ENCODE measurements at places on chromosomes 1 and 21.

GRCh38 chr21:39666681-39667315 lies 54.1 kb downstream of the B3GALT5 start:
- DNase-seq = no peak

- no peak for DNase-seq
Measured at GRCh38 chr21:14092834-14093560, 117.8 kb downstream of the LIPI start.

- DNase-seq = peak; percentile 90
Measured at GRCh38 chr1:6601049-6601922, 1.4 kb downstream of the KLHL21 start.

GRCh38 chr1:226988334-226988666 lies 48.2 kb downstream of the COQ8A start:
- DNase-seq = no peak

- peak; percentile 51 for DNase-seq
Measured at GRCh38 chr1:30912224-30912623, 3.7 kb upstream of the SDC3 start.

- no peak for DNase-seq
Measured at GRCh38 chr1:53625766-53626520, 113.0 kb downstream of the GLIS1 start.

- no peak for DNase-seq
Measured at GRCh38 chr1:151266821-151267220, 12.3 kb downstream of the PSMD4 start.

DNA sequence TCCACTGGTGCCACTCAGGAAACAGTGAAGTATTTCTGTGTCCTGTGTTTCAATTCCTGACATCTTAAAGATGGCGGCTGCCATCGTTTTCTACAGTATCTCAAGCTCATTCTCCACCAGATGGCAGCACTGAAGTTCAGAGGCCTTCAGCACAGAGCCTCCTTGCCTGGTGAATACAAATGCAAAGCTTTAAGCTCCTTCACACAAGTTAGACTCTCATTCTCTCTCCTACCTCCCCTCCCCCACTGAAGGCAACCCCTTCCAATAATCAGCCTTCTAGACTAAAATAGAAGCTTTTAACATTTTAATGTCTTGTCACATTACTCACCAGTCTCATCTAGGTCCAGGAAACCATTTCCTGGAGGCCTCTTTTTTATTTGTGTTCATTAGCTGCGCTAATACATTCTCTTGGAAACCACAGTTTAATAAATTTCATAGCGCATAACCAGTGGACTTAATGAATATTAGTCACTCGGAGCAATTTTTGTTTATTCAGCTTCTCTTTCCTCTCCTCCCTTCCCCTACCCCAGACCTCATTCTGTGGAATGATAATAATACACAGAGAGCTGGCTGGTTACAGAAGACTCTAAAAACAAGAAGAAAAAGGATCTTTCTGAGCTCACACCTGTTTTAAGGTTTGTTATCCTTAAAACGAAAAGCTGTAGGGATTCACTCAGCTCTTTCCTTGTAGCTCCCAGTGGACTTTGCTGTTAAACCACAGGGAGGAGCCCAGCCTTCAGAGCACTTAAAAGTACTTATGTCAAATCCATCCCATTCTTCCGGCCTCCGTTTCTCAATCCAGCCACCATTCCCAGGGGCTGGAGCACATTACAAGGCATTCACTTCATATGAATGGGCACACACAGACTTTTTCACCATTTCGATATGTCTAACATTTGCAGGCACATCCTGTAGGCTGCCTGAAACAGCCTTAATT lies 384.9 kb downstream of the HLX start:
- DNase-seq = peak; percentile 76
